Stimulated activated CD4-positive, alpha-beta T cell treated with anti-CD3 and anti-CD28 coated beads, Interleukin-1b, Interleukin-23, amount 100 ng/mL, for 1 hour (primary cell): ENCODE measurements at places on chromosomes 5 and 9.
A peak's percentile ranks its signal among the peaks of the same experiment; 100 is the strongest.

- DNase-seq, result no peak
Observed at GRCh38 chr9:133433351-133433843, 11.2 kb downstream of the ADAMTS13 start.

DNA sequence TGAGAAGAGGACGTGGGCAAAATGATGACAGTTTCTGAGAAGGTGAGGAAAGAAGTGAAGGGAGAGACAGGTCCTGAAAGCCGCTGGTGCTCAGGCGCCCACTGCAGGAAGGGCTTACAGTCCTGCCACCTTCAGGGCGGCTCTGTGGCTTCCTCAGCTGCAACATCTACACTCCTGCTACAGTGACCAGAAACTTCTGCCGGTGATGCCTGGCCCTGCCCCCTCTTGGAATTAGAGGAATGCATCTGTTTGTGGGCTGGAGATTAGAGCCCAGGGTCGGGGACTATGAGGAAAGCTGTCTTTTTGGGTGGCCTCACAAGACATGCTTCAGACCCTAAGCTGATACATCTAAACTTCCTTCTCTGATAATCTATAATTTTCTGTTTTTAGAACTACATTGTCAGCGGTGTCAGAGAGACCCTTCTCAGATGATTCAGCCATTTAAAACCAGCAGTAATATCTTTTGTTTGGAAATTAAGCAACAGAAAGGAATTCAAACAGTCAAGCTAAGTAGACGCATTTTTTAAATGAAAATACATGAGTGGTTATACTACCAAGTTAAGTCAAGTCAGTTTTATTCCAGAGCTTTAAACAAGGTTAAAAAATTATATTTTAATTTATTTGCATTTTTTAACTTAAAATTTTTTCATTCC is 30.4 kb downstream of the PRDM6 start:
- DNase-seq, result no peak

DNA sequence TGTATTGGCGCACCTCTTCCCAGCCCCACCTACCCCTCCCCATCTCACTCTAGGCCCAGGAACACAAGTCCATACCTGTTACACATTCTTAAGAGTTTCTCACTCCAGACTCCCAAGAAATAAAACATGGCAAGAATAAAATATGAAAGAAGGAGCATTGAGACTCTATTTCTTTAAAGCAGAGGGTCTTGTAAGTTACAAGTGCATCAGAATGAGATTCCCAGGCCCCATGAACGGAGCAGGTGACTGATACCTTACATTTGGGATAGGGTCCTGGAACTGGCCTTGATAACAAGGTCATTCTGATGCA is 5.7 kb downstream of the EGR1 start:
- no peak for DNase-seq

DNA sequence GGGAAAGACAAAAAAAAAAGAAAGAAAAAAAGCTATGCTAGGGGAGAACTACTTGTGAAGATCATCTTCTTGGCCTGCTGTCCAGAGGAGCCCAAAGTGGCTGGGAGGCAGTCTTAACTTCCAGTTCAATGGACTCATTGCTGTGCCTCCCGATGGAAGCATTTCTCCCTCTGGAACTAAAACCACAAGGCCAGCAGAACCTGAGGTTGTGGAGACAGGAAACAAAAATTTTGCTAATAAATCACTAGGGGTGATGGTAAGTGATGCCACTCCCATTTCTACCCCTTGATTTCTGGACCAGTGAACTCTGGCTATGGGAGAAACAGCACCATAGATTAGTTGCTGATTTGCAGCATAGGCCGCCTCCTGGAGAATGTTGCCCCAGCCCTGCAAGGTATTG is 123.4 kb upstream of the NFIL3 start:
- no peak for DNase-seq

GRCh38 chr5:76716456-76717157 is 681 bp downstream of the F2R start:
- DNase-seq, result no peak

GRCh38 chr9:132795511-132796303 is 82.4 kb downstream of the AK8 start:
- DNase-seq, result no peak

GRCh38 chr9:69223605-69224004 is 49.5 kb downstream of the TJP2 start:
- DNase-seq, result no peak

- DNase-seq, result no peak
Observed at GRCh38 chr5:67636091-67636490, 439.5 kb upstream of the CD180 start.

- no peak for DNase-seq
Observed at GRCh38 chr5:65086234-65086890, 317.6 kb downstream of the CWC27 start.

GRCh38 chr9:19782005-19782404 is 6.8 kb downstream of the SLC24A2 start:
- DNase-seq, result no peak

GRCh38 chr5:26432386-26432785 is 606.0 kb downstream of the CDH9 start:
- no peak for DNase-seq

GRCh38 chr5:38463634-38464521 is 92.6 kb downstream of the LIFR start:
- no peak for DNase-seq

DNA sequence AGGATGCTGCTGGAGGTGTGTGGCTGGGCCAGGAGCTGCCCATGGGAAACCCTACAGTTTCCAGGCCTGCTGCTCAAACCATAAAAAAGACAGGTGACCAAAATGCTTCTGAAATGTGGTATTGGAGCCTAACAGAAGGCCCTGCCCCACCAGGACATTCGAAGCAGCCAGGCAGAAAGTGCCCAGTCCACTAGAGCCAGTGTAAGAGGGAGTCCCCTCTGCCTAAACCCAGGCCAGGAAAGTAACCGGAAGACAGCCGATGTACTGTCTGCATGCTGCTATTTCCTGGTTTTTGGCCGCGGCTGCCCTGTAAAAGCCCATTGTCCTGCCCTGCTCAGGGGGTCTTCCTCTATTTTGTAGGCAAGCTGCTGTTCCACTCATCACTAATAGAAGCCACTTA is 150.7 kb upstream of the IRX2 start:
- no peak for DNase-seq

DNA sequence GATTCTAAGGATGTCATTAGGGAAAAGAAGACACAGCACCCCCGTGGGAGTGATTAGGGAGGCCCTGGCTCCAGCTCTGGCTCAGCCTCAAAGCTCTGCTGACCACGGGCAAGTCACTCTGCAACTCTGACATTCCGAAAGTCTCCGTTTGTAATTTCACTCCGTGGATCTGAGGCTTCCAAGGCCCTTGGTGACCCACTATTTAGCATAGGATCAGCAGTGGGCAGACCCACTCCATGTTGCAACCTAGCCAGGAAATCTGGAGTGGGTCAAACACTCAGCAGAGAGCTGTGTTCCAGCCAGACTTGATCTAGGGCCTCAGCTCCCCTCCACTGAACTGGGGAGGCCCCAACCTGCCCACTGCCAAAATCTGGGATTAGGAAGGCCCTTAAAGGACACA is 11.8 kb downstream of the PHF19 start:
- no peak for DNase-seq

DNA sequence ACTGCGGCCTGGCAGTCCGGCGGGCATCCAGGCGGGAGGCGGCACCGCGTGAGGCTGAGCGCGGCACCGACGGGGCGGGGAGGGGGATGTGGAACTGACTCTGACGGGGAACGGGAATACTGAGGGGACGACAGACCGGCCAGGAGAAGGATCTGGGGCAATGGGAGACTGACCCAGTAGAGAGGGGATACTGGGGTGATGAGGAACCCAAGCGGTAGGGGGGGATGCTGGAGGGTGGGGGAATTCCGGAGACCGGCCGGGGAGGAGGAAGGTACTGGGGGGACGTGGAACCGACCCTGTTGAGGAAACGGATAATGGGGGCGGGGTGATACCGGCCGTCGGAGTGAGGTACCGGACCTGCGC is 423 bp downstream of the IPPK start:
- peak; percentile 6 for DNase-seq

GRCh38 chr5:73523861-73524260 is 25.6 kb downstream of the BTF3 start:
- no peak for DNase-seq

- DNase-seq, result no peak
Observed at GRCh38 chr9:72119853-72120252, 29.4 kb upstream of the GDA start.
